ENCODE measurements at places on chromosomes 13 and 19. TPM values are rescaled to one million over a fixed set of nuclear protein-coding genes. Genes with fewer than 3 reads are reported as not detected.

The GFY gene
- total RNA-seq: 0.13 TPM

The MBOAT7 gene
- 114 TPM for total RNA-seq

The FCAR gene
- total RNA-seq: not detected

The ZNF564 gene
- 1.7 TPM for total RNA-seq

The CABP5 gene
- not detected for total RNA-seq

The MIR17HG gene
- 1.1 TPM for total RNA-seq

The AP1M2 gene
- total RNA-seq: 40.6 TPM

The KANK3 gene
- total RNA-seq: 7.6 TPM

The ZNF728 gene
- total RNA-seq: not detected

The PGLYRP1 gene
- not detected for total RNA-seq

The NAPSA gene
- 0.85 TPM for total RNA-seq

The PSG6 gene
- total RNA-seq: 0.11 TPM

The ZSCAN5B gene
- total RNA-seq: not detected

The FXYD1 gene
- total RNA-seq: 0.10 TPM

The LRRC63 gene
- total RNA-seq: 0.08 TPM

The PSG1 gene
- 0.20 TPM for total RNA-seq

The SOX1 gene
- not detected for total RNA-seq

The PLEKHJ1 gene
- total RNA-seq: 62.2 TPM

The WASF3 gene
- total RNA-seq: 0.12 TPM

The KLC3 gene
- 1.2 TPM for total RNA-seq

The ZBTB32 gene
- total RNA-seq: not detected

The TGFBR3L gene
- total RNA-seq: 0.63 TPM

The CPB2 gene
- total RNA-seq: 0.08 TPM

The PRKD2 gene
- total RNA-seq: 30.0 TPM

The FREM2 gene
- total RNA-seq: not detected

The ANGPTL8 gene
- not detected for total RNA-seq

The FLT1 gene
- 0.03 TPM for total RNA-seq

The ZNF534 gene
- total RNA-seq: not detected

The NKG7 gene
- not detected for total RNA-seq

The TEKTIP1 gene
- total RNA-seq: 0.21 TPM

The CCDC169 gene
- total RNA-seq: 0.41 TPM

The PODNL1 gene
- total RNA-seq: 1.4 TPM

The CEACAM16 gene
- total RNA-seq: 0.13 TPM
